ENCODE measurements at places on chromosomes 12 and 14.

DNA sequence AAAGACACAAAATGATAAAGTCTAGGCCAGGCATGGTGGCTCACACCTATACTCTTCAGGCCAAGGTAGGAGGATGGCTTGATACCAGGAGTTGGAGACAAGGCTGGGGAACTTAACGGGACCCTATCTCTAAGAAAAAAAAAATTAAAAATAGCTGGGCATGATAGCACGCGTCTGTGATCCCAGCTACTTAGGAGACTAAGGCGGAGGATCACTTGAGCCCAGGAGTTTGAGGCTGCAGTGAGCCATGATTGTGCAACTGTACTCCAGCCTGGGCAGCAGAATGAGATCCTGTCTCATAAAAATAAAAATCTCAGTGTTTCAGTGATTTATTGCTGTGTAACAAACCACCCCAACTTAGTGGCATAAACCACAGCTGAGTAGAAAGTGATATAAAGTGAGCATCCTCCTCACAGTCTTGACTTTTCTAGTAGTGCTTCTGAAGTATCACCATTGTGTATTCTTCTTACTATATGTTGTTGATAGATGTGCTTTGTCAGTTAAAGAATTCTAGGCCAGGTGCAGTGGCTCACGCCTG, 10.6 kb upstream of the ATF1 start:
- no peak for DNase-seq

- DNase-seq: no peak
Observed at GRCh38 chr14:105067140-105067968, 2.1 kb upstream of the GPR132 start.

DNA sequence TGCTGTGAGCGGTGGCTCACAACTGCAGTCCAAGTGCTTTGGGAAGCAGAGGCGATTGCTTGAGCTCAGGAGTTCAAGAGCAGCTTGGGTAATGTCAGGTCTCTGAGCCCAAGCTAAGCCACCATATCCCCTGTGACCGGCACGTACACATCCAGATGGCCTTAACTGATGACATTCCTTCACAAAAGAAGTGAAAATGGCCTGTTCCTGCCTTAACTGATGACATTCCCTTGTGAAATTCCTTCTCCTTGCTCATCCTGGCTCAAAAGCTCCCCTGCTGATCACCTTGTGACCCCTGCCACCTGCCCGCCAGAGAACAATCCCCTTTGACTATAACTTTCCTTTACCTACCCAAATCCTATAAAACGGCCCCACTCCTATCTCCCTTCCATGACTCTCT, 48.6 kb downstream of the SLC25A47 start:
- no peak for DNase-seq

GRCh38 chr14:33924566-33925100, 26.2 kb downstream of the EGLN3 start:
- no peak for DNase-seq

DNA sequence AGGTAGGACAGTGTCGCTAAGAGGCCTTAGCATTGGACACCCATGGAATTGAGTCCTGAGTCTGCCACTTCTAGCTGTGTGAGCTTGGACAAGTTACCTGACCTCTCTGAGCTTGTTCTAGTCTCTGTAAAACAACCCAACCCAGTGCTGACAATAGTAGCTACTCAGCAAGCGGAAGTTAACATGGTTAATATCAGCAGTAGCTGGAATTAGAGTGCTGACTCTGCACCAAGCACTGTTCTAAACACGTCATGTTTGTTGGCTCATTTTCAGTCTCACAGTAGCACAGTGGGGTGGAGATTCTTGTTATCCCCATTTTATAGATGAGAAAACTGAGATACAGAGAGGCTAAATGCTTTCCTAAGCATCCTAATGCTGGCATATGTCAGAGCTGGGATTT, 47.5 kb upstream of the RIN3 start:
- DNase-seq: no peak

GRCh38 chr12:91974541-91975085, 171.0 kb downstream of the BTG1 start:
- DNase-seq: no peak

DNA sequence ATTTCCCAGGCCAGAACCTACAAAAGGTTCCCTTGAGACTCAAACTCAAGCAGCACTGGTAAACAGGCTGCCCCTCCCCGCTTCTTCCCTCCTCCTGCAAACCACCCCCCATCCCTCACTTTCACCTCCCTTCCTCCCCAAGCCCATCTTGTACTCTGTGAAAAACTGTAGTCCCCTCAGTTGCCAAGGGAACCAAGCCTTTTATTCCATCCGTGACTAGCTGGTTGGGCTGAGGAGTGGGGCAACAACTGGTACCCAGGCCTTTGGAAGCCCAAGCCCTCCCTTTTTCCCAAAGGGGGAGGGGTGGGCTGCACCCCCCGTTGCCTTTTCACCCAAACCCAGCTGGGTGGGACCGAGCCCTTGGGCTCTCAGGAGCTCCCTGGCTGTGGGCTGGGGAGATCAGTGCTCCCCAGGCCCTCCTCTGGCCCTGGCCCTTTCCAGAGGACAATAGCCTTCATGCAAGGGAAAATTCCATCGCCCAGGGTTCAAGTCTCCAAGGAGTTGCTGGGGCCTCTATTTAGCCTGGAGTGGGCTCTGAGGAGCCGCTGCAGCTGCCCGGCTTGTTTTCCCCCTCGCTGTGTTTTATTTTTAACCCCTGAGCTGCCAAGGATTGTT, 61.9 kb downstream of the ZFP36L1 start:
- no peak for DNase-seq

DNA sequence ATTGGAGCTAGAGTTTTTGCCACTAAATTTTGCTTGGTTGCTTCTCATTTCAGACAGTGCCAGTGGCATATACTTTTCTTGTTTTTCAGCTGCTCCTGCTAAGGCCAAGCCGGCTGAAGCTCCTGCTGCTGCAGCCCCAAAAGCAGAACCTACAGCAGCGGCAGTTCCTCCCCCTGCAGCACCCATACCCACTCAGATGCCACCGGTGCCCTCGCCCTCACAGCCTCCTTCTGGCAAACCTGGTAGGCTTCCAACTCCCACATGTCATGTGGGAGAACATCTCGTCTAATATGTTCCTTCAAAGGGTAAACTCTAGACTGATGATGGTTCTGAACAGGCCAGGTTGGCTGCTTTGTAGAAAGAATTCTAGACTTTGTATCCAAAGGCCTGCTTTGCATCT, 11.0 kb downstream of the DLST start:
- DNase-seq: no peak

- DNase-seq: no peak
Observed at GRCh38 chr12:49875115-49875720, 28.5 kb downstream of the FAIM2 start.

GRCh38 chr14:78509516-78509915, 339.3 kb downstream of the NRXN3 start:
- no peak for DNase-seq

DNA sequence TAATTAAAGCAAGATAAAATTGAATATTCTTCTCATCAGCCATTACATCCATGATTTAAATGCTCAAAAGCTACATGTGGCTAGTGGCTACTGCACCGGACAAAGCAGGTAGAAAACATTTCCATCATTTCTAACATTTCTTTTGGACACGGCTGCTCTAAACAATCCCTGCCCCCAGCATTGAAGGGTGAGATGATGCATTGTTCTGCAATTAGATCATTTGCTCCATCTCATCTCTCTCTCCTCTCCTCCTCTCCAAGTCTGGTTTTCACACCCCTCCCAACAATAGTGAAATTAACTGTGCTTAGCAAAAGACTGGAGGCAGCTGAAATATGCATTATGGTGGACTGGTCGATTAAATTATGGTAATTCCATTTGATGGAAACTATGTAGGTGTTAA, 288.5 kb downstream of the KSR2 start:
- no peak for DNase-seq

- DNase-seq: no peak
Observed at GRCh38 chr14:20179880-20180279, 10.8 kb upstream of the OR11G2 start.

DNA sequence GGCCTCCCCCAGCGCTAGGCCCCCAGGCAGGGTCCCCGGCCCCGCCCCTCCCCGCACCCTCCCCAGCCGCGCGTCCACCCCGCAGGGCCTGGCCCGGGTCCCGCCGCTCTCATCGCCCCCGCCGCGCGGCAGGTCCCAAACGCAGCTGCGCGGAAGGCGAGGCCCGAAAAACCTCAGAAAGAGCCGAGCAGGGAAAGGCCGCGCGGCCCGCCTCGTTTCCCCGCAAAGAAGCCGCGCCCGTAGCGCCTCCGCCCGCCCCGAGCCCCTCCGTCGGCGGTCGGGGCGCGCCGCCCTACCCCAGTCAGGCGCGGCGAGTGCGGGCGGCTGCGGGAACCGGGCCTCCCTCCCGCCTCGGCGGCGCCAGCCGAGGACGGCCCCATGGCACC, 324 bp downstream of the POLE start:
- no peak for DNase-seq

GRCh38 chr12:118050972-118051910, 9.7 kb downstream of the WSB2 start:
- no peak for DNase-seq

DNA sequence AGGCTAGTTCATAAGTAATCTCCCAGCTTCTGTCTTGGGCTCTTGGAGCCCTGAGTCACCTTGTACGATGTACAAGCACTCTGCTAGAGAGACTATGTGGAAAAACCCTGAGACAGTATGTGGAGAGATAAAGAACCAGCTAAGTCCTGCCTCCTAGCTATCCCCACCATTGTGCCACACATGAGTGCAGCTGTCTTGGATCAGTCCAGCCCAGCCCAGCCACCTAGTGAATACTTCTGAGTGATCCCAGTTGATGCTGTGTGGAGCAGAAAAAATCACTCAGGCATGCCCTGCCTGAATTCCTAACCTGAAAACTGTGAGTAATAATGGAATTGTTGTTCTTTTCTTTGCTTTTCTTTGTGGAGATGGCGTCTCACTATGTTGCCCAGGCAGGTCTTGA, 5.1 kb upstream of the SERPINA6 start:
- DNase-seq: no peak

- DNase-seq: no peak
Observed at GRCh38 chr12:22447223-22447622, 97.1 kb downstream of the C2CD5 start.

- no peak for DNase-seq
Observed at GRCh38 chr12:126093908-126094307, 1028.7 kb downstream of the AACS start.

DNA sequence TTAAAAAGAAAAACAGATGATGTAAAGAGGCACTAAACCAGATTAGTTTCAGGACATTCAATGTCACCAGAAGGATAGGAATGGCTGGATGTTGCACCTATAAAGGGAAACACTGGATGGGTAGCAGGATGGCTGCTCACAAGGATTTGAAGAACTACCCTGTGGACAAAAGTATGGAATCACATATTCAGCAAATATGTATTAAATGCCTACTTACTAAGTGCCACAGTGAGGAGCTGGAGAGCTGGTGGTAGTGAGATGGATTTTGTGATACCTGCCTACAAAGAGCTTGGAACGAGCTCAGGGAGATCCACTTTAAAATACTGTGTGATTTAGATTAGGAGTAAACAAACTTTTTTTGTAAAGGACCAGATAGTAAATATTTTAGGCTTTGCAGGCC, 316.2 kb downstream of the PAWR start:
- DNase-seq: no peak

DNA sequence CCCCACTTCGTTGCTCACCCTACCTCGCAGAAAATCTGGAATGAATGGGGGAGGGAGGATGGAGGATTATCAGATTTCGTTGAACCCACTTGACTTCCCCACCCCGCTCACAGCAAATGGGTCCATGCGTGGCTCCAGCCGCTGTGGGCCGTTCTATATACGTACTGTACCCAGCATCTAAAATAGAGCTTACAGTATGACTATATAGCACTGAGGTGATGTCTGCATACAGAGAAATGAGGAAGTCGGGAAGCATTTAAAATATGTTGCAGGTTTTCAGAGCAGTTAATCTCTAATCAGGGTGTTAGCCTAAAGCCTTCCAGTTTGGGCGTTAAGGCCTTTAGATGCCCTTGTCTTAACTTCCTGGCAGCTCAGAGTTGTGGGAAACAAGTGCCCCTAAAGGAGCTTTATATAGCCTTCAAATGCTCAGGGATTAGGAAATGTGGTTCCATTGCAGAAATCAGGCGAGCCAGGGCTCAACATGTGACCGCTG, 1.4 kb downstream of the BICDL1 start:
- no peak for DNase-seq

- DNase-seq: no peak
Observed at GRCh38 chr12:68462803-68463202, 130.6 kb upstream of the MDM1 start.

DNA sequence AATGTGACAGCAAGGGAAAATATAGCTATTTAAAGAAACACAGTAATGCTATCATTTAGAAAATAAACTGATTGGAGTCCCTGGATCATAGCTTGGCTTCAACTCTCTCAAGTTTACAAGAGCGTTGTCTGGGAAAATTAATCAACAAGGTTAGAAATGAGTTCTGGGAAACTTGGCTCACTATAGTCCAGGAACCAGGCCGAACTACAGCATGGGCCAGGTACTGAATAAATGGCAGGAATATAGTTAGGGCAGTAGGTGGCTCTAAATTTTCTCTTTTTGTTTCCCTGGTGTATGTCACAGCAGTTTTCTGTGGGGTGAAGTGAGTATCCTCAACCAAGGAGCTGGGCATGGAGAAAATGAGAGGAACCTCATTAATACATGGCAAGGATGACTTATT, 72.4 kb downstream of the PLBD1 start:
- no peak for DNase-seq

DNA sequence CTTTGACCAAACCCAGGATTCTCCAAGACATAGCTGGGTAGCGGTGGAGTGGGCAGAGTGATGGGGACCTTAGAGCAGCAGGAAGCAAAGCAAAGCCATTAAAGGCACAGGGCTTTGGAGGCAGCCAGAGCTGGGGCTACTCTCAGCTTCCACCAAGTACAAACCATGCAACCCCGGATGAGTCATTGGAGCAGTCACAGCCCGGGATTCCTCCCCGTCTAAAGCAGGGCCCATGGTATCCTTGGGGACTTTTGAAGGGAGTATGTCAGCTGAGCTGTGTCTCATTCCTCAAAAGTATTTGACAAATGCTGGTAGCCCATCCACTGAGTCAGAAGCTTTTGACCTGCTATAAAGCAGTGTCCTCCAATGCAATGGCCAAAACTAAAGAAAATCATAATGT, 9.7 kb upstream of the IFI27 start:
- DNase-seq: no peak

DNA sequence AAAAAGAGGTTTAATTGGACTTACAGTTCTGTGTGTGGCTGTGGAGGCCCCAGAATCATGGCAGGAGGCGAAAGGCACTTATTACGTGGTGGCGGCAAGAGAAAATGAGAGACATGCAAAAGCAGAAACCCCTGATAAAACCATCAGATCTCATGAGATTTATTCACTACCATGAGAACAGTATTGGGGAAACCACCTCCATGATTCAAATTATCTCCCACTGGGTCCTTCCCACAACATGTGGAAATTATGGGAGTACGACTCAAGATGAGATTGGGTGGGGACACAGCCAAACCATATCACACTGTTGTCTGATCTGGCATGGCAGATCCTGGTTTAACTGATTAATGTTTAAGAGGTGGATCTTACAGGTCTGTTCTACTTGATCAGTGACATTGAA, 5.6 kb downstream of the DDX47 start:
- DNase-seq: no peak

DNA sequence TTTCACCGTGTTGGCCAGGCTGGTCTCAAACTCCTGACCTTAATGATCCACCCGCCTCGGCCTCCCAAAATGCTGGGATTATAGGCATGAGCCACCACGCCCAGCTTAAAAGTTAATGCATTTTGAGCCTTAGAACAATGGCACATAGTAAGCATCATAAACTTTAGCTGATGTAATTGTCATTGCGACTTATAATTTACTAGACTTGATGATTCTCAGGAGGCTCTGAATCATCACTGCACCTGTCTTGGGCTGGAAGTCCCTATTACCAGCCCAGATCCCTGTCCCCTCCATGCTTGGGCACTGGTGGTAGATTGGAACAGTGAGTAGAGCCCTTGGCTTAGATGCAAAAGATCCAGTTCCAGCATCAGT, 26.1 kb downstream of the KMT5A start:
- DNase-seq: no peak
